ENCODE measurements at places on chromosomes 11 and 22.
A peak's percentile ranks its signal among the peaks of the same experiment; 100 is the strongest.

- no peak for DNase-seq
These were observed 5.2 kb downstream of the ACP2 start for GRCh38 chr11:47243454-47243853.

GRCh38 chr11:131246663-131247062, 123.8 kb upstream of the NTM start:
- DNase-seq, result no peak

DNA sequence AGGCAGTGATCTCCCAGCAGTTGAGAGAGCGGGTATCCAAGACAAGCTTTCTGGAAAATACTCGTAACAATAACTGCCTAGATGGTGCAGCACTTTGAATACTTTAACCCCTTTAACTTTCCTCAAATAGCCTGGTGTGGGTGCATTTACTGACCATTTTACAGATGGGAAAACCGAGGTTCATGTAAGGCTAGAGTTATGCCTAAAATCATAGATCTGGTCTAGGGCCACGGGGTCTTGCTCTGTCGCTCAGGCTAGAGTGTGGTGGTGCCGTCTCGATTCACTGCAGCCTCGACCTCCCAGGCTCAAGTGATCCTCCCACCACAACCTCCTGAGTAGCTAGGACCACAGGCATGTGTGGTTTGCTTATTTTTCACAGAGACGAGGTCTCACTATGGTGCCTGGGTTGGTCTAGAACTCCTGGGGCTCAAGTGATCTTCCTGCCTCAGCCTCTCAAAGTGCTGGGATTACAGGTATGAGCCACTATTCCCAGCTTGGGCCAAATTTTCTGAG, 269.2 kb upstream of the SYN3 start:
- DNase-seq, result no peak

GRCh38 chr11:75949023-75949672, 134.1 kb downstream of the UVRAG start:
- DNase-seq, result no peak

- DNase-seq, result no peak
These were observed 22.6 kb downstream of the KREMEN1 start for GRCh38 chr22:29095459-29095858.

DNA sequence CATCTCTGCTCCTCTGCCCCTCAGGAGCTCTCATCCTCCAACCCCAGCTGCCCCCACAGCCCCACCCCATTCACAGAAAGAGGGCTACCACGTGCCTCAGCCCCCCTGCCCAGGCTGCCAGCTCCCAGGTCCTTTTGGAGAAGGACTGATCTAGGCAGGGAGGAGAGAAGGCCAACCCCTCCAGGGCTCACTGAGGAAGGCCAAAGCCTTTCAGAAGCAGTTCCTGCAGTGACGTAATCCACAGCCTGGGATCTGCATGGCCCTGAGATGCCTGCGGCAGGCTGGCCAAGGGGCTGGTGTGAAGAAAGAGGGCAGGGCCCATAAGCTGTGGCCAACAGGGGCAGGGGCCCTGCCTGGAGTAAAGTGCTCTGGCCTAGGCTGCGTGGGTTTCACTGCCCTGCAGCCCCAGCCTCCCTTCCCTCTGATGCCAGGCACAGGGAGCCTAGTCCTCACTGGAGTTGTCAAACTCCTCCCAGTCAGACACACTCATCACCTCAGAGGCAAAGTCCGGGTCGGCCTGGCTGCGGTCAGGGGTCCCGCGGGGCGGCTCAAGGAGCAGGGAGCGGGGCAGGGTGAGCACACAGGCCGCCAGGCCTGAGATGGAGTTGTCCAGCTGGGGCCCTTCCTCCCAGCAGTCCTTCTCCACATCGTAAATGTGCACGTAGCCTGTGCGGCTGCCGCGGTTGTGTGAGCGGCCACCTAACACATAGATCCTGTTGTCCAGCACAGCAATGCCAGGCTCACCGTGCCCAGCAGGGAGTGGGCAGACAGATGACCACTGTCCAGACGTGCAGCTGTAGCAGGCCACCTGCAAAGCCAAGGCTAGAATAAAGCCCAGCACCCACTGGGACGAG, 4.2 kb upstream of the SCARF2 start:
- DNase-seq, result no peak

DNA sequence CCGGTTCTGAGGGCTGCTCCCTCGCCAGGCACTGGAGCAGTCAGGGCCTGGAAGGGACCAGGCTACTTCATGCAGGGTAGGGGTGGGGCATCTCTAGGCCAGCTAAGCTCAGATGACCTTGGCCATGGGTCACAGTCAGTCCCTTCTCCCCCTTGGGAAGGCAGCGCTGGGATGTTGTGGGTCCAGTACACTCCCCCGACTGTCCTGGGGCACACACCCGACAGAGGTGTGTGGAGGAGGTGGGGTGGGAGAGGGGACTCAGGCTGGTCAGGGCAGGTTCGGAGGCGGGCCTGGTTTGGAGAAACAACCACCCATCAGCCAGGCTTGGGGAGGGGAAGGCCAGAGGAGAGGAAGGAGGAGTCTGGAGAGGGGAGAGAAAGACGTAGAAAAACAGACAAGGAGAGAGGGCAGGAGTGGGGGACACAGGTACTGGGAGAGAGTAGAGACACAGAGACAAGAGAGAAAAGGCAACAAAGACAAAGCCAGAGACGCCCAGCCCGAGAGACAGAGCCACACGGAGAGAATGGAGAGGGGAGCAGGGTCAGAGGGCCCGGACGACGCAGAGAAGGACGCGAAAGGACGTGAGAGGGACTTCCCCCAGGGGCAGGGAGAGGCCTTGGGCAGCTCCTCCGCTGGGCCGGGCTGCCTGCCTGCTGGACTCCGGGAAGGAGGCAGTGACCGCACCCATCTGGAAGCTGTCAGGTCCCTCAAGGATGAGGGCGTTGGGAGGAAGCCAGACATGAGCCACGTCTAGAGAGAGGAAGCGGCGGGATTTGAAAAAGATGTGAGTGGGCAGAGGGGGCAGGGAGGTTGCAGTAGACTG, 30.6 kb upstream of the TSKU start:
- no peak for DNase-seq

DNA sequence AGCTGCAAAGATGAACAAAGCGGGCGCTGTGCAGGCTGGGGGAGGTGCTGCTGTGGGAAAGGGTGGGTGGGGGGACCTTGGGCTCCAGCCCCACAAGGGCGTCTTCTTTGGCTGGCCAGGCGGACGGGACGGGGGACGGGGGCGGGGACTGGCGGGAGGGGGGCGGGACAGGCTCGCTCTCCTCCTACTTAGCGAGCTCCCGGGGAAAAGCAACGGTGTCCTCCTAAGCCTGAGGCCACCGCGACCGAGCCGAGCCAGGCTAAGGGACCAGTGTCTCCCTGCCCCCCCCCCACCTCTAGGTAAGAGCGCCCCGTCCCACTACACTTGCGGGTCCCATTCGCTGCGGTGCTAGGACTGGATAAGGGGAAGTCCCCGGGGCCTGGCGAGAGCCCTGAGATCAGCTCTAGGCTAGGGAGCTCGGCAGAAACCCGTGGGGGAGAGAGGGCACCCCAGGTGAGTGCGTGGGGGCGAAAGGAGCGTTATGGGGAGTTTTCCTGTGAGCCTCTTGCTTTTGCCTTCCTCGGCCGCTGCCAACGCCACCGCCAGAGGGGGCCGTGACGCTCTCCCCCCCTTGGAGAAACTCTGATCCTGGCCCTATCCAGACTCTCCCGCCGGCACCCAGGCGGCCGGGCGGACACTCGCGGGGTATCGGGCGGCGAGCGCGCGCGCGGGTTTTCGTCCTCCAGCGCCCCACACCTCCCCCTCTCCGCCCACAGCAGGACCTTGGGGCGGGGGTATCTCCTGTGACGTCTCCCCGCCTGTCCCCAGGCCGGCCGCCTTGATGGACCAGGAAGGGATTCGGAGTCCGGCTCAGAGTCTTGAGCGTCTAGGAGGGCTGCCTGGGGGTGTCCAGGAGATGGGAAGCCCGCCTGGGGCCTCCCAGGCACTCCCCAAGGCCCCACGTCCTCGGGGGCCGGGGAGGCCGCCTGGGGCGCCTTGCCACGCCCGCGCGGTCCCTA, at the start of gene PHLDB1:
TSS of gene PHLDB1 (plus strand) at position 215 of the 959 bp plus-strand sequence. CDS start 6,222 bp downstream, outside the sequence.
- peak; percentile 38 for DNase-seq

DNA sequence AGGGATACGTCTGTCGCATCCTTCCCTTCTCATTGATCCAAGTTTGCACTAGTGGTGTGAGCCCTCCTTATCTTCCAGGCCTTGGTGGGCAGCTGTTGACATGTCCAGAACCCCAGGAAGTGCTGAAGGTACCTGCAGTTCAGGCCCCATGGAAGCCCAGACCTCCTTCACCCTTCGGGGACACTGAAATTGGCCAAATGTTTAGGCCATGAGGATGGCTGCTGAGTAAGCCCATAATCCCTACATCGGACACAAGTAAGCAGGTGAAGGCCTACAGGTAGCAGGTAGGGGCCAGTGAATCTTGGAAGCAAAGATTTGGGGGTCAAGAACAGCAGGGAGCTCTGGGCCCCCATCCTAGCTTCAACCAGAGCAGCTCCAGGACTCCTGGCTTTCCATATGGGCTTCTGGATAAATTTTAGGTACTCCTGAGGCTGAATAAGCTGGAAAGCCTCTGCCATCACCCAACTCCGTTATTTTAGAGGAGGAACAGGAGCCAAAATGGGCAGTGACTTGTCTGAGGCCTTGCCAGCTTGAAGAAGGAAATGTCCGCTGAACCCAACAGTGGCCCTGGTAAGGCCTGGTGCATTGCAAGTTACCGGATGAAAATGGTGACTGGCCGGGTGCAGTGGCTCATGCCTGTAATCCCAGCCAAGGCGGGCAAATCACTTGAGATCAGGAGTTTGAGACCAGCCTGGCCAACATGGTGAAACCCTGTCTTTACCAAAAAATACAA, 45.2 kb downstream of the MORC2 start:
- no peak for DNase-seq

- no peak for DNase-seq
These were observed 7.9 kb upstream of the CTSC start for GRCh38 chr11:88345408-88345807.

DNA sequence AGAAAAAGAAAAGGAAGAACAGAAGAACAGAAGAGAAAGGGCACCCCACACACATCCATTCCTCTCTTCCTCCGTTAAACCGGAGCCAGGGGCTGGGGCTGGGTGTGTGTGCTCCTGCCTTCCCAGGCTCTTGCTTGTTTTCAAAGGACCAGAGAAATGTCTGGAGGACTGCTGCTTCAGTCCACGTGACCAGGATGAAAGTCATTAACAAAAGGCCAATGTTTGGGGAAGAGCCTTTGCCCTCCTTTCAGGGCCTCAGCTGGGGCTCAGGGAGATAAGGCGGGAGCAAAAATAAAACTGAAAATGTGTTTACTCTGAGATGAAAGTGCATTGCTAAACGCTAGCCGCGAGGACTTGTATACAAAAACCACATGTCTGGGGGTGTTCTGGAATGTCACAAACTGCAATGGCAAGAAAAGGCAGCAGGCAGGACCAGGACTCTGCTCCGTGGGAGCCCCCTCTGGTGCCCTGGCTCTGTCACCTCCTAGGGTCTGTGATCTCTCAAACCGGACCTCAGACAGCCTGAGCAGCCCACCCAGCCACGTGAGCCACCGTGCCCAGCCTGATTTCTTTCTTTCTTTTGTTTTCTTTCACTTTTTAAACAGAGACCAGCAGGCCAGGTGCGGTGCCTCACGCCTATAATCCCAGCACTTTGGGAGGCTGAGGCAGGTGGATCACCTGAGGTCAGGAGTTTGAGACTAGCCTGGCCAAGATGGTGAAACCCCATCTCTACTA, 31.6 kb upstream of the MYH9 start:
- DNase-seq, result no peak

GRCh38 chr11:134607963-134608750, 196.1 kb upstream of the B3GAT1 start:
- DNase-seq, result no peak

- no peak for DNase-seq
These were observed 143.3 kb upstream of the BLID start for GRCh38 chr11:122259195-122259821.

DNA sequence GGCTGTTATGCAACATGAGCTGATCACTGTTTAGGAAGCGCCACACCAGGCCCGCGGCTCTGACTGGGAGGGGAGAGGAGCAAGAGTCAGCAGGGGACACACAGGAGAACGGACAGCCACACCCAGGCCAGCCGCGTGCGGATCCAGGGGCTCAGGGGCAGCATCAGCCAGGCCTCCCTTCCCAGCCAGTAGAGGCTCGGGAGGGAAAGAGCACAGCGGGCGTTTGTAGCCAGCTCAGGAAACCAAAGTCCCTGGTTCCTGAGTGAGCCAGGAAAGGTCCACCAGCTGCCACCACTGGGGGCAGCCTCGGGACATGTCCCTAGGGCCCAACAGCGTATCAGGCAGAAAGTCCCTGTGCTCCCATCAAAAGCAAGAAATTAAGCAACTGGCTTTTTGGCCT, 71.8 kb upstream of the PITPNB start:
- no peak for DNase-seq

- DNase-seq, result no peak
These were observed 4.6 kb downstream of the AP5B1 start for GRCh38 chr11:65776196-65776595.

GRCh38 chr11:65422633-65423515, at the start of gene NEAT1:
Gene NEAT1, plus strand, starts transcription at chr11:65422798.
- DNase-seq, result peak; percentile 91

DNA sequence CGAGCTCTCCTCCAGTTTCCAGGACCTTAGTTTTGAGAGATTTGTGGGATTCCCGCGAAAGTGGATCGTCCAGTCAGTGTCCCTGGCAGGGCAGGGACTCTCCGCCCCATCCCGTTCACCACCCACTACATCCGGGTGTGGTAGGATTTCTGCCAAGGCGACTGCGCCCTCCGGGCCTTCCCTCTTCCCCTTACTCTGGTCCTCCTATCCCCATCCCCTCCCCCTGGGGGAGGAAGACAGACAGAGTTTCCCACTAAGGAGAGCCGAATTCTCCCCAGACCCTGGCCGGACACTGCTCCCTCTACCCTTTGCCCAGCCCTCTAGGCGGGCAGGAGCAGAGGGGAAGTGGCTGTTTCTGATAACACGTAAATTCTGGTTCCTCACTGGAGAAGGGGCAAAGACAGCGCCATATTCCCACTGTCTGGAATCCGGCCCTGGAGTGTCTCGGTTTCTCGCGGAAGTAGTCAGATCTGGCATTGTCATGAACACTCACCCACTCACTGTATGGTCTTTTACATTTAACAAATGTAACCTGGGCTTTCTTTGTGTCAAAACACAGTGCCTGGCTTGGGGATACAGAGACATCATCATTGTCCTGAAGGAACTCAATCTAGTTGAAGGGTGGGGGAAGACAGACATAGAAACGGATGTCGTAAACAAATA, 1.1 kb upstream of the NECTIN1 start:
- DNase-seq, result no peak

DNA sequence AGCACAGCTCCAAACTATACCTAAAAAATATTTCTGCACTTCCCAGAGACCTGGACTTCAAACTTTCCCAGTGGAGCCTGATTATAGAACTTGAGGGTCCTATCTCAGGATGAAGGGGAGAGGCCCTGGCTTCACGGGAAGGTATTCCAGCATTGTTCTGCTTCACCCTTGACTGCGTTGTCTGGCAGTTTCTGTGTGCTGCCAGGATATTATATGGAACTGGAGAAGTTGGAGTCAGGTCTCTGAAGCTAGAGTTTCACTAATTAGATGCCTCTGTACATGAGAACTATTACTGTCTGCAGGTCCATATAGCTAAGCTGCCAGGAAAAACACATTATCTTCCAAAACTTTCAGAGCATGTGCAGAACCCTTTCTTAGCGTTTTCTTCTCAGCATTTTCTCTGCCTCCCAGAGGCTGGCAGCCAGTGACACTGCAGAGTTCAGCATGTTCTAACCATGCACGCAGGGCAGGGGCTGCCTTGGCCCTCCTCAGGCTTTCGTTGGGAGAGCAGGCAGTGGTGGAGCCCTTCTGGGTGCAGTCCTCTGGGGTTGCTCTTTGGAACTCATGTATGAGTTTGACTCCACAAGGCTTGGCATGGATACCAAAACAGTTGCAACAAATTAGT, 99.3 kb downstream of the CWC15 start:
- no peak for DNase-seq
